ENCODE measurements at places on chromosomes 3 and 15.
A peak's percentile ranks its signal among the peaks of the same experiment; 100 is the strongest.

- no peak for DNase-seq
Observed at GRCh38 chr15:67165254-67166253, 88.9 kb downstream of the AAGAB start.

DNA sequence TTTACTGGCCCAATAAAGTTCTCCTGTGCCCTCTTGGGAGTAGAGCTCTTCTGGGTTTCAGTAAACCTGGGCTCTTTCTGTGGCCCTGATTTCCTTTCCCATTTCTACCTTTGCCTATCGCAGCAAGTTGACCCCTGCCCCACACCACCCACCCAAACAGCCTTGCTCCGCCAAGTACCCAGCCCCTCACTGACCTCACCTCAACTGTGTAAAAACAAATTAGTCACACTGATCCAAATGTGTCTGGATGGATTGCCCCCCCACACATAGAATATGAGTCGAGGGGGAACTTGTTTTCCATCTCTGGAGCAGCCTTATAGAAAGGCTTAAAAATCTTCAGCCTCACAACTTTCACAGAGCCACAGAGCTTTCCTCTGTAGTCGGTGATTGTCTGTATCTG, 28.6 kb upstream of the VEPH1 start:
- DNase-seq, result no peak

GRCh38 chr3:97010881-97011657, 196.7 kb downstream of the EPHA6 start:
- no peak for DNase-seq

DNA sequence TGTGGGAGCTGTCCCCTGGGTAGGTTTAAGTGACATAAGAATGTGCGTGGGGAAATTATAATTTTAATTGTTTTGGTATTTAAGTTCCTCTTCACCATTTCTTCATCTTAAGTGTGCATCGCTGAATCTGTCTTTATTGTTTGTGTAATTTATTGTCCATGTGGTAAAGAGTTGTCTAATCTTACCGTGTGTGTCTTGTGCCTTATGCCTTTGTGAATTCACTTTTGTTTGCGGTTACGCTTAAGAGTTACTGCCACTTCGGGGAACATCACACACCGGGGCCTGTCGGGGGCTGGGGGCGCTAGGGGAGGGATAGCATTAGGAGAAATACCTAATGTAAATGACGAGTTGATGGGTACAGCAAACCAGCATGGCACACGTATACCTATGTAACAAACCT, 767 bp downstream of the WDR48 start:
- DNase-seq, result peak; percentile 50

DNA sequence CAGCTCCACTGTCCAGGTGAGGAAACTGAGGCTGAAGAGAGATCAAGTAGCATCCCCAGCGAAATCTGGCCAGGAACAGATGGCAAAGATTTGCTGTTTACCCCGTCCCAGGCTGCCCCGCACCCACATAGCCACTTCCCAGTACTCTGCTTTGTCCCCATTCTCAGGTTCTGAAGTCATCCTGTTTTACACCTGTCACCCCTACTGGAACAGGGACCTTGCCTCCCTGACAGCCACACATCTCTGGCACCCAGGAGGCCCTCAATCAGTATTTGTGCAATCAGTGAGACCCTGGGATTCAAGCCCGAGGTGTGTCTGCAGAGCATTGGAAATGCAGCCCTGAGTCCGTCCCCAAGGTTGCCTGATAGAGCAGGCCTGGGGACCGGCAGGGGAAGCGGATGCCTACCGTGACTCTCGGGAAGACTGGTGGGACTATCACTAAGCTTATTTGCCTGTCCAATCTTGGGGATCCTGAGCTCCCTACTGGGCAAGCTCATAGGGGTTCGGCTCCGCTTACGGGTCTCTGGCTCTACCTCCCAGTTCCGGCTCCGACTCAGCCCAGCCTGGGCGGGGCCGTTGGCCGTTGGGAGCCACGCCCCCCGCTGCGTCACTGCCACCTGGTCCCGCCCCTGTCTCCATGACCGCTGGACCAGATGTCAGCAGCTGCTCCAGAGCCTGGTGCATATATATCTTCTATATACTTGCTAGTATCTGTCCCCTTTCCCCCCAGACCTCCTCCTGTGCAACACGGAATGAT, 17.5 kb upstream of the FANCD2 start:
- peak; percentile 67 for DNase-seq

All from T-helper 2 cell (primary cell).